ENCODE measurements at places on chromosomes 4 and X.

DNA sequence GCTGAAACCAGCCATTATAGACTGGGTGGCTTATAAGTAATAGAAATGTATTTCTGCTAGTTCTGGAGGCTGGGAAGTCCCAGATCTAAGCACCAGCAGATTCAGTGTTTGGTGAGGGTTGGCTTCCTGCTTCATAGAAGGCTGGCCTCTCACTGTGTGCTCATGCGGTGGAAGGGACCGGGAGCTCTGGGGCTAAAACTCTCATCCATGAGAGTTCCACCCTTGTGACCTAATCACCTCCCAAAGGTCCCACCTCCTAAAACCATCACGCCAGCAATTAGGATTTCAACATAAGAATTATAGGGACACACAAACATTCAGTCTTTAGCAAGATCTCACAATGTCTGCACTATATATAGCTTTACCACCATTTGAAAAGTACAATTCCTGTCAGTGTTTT is 215.2 kb downstream of the CBR4 start:
- DNase-seq: no peak

GRCh38 chrX:103464072-103464773 is 55.1 kb downstream of the RAB40A start:
- no peak for DNase-seq

DNA sequence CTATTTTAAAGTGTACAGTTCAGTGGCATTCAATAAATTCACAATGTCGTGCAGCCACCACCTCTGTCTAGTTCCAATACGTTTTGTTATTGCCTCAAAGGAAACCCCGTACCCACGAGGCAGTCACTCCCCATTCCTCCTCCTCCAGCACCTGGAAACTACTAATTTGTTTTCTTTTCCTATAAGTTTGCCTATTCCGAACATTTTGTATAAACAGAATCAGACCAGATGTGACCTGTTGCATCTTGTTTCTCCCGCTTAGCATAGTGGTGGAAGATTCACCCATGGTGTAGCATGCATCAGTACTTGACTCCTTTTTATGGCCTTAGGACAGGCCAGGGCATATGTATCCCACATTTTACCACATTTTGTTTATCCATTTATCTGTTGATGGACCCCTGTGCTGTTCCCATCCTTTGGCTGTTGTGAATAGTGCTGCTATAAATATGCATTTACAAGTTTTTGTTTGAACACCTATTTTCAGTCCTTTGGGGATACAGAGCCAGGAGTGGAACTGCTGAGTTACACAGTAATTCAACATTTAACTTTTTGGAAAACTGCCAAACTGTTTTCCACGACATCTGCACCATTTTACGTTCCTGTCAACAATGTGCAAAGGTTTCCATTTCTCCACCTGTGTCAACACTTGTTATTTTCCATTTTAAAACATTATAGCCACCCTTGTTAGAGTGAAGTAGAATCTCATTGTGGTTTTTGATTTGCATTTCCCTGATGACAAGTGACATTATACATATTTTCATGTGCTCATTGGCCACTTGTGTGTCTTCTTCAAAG is 57.8 kb upstream of the STX18 start:
- DNase-seq: no peak

- DNase-seq: no peak
Measured at GRCh38 chr4:107885865-107886264, 45.5 kb upstream of the CYP2U1 start.

GRCh38 chr4:173243917-173244658 is 75.5 kb downstream of the GALNT7 start:
- no peak for DNase-seq

DNA sequence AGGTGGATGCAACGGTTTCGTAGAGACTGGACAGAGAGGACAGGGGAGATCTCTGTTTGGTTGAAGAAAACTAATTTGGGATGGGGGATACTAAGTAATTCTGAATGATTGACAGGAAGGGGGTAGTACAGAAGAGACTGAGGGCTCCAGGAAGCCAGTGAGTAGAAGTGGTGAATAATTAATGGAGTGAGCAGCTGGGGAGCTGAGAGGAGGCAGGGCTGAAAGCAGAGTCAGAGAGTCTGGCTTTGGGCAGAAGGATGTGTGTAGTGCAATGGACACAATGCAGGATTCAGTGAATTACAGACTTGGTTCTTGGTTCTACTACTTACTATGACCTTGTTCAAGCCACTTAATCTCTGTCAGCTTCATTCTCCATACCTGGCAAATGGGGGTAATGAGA is 161.7 kb downstream of the RBMX2 start:
- no peak for DNase-seq

- no peak for DNase-seq
Measured at GRCh38 chrX:128754130-128754529, 701.9 kb upstream of the ACTRT1 start.

GRCh38 chrX:110180928-110181310 is 137.0 kb downstream of the AMMECR1 start:
- DNase-seq: no peak

- DNase-seq: no peak
Measured at GRCh38 chrX:136163689-136164088, 16.4 kb downstream of the FHL1 start.

GRCh38 chr4:1167244-1167949 is 5.0 kb downstream of the SPON2 start:
- no peak for DNase-seq

DNA sequence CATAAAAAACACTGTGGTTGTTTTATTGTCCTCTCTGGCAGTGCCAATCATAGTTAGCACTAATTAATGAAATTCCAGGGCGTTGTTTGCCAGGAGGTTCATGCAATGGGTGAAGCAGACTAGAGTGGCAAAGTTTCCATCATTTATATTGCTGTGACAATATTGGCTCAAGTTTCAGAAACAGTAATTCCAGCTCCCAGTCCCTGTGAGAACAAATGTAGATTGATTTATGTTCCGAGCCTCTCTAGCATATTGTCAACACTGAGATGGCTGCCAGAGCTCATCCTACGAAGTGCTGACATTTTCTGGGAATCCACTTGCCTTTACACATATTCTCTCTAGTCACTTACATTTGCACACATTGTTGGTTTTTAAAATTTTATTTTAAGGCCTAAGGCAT is 440.0 kb upstream of the IGFBP7 start:
- no peak for DNase-seq

GRCh38 chr4:101049549-101050001 is 297.8 kb downstream of the PPP3CA start:
- no peak for DNase-seq

GRCh38 chr4:122195718-122196117 is 43.6 kb downstream of the BLTP1 start:
- DNase-seq: no peak

DNA sequence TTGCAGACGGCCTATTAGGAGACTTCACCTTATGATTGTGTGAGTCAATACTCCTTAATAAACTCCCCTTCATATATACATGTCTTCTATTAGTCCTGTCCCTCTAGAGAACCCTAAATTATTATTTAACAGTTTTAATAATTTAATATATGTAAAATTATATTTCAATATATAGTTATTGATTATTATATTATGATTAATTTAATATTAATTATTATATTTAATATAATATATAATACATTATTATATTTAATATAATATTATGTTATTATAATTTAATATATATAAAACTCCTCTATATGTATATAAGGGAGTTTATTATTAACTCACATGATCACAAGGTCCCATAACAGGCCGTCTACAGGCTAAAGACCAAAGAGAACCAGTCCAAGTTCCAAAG is 533.2 kb downstream of the ARAP2 start:
- DNase-seq: no peak

DNA sequence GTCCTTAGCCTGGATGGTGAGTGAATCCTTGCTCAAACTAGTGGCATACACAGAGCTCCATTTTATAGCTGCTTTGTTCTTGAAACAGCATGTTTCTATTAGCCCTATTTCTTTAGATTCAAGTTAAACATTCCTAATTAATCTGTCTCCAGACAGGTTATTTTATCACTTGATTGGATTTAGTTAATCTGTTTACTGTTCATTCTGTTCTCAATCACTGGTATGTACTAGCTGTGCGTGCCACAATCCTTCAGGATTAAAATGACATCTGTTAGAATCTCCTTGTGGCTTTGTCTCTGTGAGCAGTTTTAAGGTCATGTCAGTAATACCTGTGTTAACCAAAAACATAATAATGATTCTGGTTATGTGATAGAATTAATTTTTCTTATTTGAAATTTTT is 36.5 kb downstream of the PTPN13 start:
- DNase-seq: no peak

GRCh38 chrX:16022580-16023200 is 100.7 kb upstream of the GRPR start:
- DNase-seq: no peak

GRCh38 chr4:15636818-15637217 is 18.3 kb downstream of the FBXL5 start:
- no peak for DNase-seq

- DNase-seq: no peak
Measured at GRCh38 chrX:104662694-104663093, 96.7 kb downstream of the IL1RAPL2 start.

- DNase-seq: no peak
Measured at GRCh38 chr4:113783289-113783688, 21.8 kb upstream of the CAMK2D start.

DNA sequence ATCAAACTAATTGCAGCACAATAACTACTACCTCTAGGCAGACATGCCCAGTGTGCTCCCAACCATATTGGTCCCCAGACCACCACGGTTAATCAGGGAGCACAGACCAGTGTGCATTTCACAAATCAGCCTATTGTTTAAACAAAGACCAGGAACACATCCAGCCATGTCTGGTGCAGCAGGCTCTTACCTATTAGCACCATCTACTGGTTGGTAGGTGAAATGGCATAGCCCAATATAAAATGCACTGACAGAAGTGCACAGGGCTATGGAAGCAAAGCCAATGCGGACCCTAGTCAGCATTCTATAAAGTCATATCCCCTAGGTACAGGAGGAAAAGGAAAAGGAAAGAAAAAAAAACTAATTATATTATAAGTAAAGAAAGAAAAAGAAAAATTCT is 15.5 kb upstream of the CYLC1 start:
- no peak for DNase-seq

DNA sequence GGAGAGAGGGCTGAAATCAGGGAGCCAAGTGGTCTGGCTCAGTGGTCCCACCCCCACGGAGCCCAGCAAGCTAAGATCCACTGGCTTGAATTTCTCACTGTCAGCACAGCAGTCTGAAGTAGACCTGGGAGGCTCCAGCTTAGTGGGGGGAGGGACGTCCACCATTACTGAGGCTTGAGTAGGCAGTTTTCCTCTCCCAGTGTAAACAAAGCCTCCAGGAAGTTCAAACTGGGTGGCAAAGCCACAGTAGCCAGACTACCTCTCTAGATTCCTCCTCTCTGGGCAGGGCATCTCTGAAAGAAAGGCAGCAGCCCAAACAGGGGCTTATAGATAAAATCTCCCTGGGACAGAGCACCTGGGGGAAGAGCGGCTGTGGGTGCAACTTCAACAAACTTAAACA is 88.1 kb downstream of the NPFFR2 start:
- DNase-seq: no peak

GRCh38 chr4:41375561-41375960 is 118.8 kb downstream of the UCHL1 start:
- DNase-seq: no peak

- DNase-seq: peak; percentile 18
Measured at GRCh38 chr4:65521666-65522065, 148.6 kb downstream of the EPHA5 start.

GRCh38 chr4:141132709-141133145 is 542 bp downstream of the RNF150 start:
- DNase-seq: no peak

DNA sequence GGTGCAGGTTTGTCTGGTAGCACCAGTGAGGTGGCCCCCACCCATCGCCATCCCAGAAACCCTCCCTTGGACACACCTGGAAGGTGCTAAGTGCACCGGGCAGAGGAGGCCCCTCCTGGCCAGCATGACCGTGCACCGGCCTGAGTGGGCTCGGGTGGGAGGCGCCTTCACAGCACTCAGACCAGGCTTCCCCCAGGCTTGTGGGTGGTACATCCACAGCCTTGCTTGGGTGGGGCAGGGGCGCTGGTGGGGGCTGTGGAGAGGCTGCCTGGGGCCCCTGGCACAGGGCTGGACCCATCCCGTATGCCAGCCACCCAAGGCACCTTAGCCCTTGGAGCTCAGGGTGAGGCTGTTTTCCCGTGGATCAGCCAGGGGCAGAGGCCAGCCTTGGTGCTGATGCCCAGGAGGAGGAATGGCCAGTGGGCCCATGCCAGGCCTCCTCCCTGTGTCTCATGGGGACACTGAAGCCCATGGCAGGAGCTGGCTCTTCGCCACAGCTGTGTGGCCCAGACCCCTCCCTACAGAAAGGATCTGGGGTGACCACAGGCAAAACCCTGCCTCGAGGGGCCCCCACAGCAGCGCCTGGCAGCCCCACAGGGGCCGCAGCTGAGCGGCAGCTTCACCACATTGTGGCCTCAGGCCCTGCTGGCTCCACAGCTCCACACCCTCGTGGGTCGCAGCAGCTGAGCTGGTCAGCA is 21.4 kb downstream of the NKX1-1 start:
- no peak for DNase-seq

DNA sequence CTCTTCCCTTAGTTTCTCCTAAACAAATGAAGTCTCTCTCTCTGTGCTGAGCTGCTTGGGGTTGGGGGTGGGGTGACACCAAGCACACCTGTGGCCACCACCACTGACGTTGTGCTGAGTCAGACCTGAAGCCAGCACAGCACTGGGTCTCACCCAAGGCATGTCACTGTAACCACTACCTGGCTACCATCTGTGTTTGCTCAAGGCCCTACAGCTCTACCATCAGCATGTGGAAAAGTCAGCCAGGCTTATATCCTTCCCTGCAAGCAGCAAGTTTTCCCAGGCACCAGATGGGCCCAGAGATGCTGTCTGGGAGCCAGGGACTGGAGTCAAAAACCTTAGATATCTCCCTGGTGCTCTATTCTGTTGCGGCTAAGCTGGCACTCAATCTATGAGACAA is 6.9 kb downstream of the CXCL10 start:
- DNase-seq: no peak

GRCh38 chr4:155319516-155319915 is 57.2 kb downstream of the MAP9 start:
- DNase-seq: no peak

DNA sequence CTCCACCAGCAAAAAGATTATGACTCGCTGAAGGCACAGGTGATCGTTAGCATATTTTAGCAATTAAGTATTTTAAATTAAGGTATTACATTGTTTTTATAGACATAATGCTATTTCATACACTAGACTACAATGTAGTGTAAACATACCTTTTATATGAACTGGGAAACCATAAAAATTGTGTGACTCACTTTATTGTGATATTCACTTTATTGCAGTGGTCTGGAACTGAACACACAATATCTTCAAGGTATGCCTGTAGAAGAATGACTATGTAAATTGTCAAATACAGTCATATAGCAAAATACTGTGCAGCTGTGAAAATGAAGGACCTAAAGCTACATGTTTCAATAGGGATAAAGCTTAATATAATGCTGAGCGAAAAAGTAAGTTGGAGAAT is 26.6 kb upstream of the MAML3 start:
- DNase-seq: no peak

DNA sequence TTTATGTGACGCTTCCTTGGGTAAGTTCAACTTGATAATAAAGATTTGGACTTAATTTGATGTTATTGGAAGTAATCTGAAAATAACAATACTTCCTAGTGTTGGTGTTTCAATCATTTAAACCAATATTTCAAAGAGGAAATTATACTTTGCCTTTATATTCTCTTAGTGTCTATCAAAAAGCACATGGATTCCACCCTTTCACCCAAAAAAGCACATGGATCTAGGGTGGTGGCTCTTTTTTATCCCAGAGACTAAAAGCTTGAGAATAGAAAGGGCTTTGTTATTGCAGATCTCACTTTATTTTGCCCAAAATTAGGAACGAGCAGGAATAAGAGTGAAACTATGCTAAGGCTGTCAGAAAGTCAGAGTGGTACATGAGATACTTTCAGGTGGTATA is 75.1 kb upstream of the RASGEF1B start:
- DNase-seq: no peak

Measured in SK-N-MC (cell line).